ENCODE measurements at places on chromosomes 11 and 22.

- peak; percentile 23 for DNase-seq
Observed at GRCh38 chr11:10038521-10039302, 255.3 kb downstream of the SBF2 start.

DNA sequence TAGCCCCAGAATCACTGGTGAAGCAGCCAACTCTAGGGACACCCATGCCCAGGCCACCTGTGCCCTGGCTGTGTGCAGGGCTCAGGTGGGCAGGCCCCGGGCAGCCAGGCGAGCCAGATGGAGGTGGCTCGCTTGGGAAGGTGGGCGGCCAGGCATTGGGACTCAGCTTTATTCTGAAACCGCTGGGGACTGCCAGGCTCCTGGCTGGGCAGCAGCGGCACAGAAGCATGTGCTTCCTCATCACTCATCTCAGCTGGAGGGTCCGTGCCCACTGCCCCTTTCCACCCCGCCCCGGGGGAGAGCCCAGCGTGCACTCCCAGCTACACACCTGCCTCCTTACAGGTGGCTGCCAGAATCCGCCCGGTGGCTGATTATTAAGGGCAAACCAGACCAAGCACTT lies 27.1 kb upstream of the SLC22A12 start:
- no peak for DNase-seq

DNA sequence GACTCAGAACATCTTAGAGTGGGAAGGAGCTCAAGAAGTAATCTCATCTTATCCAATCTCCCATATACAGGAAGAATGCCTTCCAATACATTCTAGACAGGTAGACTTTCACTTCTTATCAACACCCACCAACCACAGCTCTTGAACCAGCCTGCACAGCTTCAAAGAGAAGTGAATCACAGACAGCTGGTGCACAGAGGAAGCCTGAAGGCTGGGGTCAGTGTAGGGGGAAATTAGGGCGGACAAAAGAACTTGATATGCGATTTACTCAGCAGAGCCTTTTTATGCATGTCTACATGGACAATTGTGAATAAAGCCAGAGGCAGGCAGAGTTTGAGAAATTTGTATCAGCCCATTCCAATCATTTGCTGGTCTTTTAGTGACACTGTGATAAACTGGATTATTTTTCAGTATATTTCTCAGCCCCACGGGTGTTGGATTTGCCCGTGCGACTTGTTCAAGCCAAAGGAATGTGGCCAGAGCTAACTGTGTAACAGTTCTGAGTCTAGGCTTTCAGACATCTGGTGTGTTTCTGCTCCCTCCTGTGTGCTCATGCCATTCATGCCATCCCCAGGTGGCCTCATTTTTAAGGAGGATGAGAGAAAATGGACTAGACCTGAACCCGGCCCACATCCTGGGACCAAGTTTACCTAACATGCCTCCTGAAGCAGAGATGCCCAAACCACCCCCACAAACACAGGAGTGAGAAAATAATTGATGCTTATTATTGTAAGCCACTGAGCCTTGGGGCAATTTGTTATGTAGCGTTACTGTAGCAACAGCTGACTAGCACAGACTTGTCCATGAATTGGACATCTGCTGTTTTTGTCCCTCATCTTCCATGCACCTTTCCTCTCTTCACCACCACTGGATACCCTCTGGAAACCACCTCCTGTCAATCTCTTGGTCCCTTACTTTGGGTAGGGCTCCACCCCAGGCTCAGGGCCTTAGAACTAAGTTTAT lies 137.5 kb upstream of the HSD17B12 start:
- no peak for DNase-seq

DNA sequence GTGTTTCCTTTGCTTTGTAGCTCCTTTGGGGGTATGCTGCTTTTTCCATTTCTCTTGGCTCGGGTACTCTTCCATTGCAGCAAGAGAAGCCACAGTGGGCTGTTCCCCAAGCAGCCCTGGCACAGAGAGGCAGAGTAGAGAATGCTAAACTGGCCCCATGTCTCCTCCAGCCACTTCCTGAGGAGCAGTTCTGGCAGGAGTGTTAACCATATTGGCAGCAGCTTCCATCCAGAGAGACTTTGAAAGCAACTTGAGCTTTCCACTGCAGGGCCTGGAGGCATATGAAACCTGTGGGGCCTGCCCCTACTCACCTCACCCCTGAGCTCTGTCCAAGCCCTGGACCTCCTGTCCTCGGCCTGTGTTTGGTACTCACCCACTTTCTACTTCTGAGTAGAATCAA lies 61.8 kb downstream of the ALX4 start:
- DNase-seq, result no peak

- DNase-seq, result peak; percentile 93
Observed at GRCh38 chr11:12017243-12017678, 8.8 kb upstream of the DKK3 start.

- no peak for DNase-seq
Observed at GRCh38 chr11:32334822-32335221, 100.5 kb downstream of the WT1 start.

DNA sequence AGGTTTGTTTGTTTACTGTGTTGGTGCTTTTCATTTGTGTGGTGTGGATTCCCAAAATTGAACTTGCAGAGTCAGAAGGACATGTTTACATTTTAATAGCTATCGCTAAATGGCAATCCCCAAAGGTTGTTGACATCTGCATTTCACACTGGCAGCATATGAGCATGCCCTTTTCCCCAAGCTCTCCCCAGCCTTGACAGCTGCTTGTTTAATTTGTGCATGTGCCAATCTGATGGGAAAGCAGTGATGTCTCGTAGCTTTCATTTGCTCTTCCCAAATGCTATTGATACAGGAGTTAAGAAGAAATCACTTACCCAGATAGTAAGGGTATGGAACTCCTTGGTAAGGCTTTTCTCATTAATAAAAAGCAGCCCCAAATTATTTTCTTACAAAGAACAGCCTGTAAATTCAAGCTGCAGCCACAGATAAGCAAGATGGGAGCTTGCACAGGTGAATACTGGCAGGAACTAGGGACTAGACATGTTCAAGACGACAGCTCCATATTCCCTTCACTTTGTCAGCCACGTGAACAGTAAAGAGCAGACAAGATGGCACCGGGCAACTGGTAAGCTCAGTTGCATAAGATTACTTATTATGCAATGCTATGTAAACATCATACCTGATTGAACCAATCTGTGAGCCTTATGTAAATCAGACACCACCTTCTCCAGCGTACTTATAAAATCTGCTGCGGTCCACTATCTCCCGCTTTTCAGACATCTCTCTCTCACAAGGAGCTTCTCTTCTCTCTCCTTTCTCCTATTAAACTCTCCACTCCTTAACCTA lies 87.4 kb downstream of the IGLL5 start:
- no peak for DNase-seq

GRCh38 chr11:117315285-117316196 lies 515 bp downstream of the BACE1 start:
- DNase-seq, result no peak

GRCh38 chr22:24244144-24244787 lies 616 bp downstream of the GGT5 start:
- DNase-seq, result peak; percentile 79

DNA sequence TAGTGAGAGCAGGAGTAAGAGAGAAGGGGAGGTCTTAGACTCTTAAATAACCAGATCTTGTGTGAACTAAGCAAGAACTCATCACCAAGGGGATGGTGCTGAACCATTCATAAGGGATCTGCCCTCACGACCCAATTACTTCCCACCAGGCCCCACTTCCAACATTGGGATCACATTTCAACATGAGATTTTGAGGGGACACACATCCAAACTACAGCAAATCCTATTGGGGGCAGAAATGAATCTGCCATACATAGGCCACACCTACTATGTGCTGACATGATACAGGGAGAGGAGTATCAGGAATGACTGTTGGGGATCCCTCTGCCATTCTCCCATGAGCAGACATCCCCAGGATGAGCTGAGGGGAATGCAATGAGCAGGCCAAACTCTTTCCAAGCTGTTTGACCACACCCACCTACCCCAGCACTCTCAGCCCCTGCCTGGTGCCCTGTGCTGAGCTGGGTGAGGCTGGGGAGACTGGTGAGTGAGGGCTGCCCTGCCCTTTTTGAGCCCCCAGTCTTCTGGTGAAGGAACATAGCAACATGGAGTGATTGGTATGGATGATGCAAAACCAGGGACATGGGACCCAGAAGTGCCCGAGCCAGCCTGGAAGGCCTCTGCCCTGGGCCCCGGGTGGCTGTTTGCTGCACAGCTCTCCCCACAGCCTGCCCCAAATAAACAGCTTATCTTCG lies 1.2 kb upstream of the GTSE1 start:
- no peak for DNase-seq

GRCh38 chr11:130783323-130783722 lies 133.0 kb downstream of the SNX19 start:
- no peak for DNase-seq

DNA sequence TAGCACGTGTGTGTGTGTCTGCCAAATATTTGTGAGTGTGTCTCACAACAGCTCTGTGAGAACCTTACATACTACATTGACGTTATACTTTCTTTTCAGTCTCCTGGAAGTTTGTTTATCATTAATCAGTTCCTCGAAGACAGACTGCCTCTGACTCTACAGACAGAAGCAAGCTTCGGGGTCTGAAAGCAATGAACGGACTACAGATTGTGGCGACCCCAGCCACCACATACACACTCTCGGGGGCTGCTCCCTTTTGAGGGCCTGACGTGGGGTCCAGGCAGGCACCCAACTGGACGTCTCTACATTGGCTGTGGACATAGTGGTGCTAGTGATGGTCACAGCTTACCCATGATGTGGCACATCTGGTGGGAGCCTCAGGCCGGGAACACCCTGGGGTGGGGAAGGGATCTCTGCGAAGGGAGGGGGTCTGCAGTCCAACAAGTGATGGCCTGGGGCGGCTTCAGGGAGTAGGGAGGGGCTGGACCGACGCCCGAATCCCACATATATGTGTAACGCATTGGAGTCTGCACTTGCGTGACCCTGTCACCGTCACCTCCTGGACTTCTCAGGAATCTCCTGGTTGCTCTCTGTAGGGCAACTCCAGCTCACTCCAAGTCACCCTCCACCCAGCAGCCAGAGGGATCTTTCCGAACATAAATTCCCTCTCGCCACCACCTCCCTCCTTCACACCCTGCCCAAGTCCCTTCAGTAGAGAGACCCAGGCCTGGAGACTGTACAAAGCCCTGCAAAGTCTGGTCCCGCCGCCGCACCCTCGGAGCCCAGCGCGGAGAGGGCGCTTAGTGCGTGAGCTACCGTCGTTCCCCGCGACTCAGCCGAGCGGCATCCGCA lies 30.4 kb upstream of the TRIM29 start:
- DNase-seq, result no peak

DNA sequence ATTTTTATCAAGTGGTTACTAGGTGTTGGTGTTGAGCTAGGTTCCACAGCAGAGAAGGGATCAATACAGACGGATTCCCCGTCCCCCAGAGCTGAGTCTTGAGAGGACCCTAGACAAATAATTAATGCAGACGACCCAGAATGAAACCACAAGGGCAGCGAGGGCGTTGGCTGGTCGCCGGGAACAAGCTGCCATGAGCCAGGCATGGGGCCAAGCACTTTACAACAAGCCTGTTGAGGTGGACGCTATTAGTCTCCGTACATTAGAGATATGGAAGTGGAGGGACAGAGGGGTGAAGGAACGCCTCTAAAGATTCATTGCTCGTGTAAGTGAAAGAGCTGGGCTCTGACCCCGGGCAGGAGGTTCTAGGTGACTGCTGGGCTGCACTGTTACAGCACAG lies 77.1 kb upstream of the EIF3D start:
- DNase-seq, result no peak

- peak; percentile 70 for DNase-seq
Observed at GRCh38 chr11:46529095-46529905, 64.5 kb downstream of the AMBRA1 start.

- no peak for DNase-seq
Observed at GRCh38 chr22:35984183-35985175, 44.1 kb downstream of the RBFOX2 start.

- no peak for DNase-seq
Observed at GRCh38 chr11:9675691-9676090, 11.8 kb downstream of the SWAP70 start.

- no peak for DNase-seq
Observed at GRCh38 chr11:34671946-34672345, 51.1 kb downstream of the EHF start.

- DNase-seq, result no peak
Observed at GRCh38 chr11:7451520-7451919, 33.8 kb upstream of the OLFML1 start.

DNA sequence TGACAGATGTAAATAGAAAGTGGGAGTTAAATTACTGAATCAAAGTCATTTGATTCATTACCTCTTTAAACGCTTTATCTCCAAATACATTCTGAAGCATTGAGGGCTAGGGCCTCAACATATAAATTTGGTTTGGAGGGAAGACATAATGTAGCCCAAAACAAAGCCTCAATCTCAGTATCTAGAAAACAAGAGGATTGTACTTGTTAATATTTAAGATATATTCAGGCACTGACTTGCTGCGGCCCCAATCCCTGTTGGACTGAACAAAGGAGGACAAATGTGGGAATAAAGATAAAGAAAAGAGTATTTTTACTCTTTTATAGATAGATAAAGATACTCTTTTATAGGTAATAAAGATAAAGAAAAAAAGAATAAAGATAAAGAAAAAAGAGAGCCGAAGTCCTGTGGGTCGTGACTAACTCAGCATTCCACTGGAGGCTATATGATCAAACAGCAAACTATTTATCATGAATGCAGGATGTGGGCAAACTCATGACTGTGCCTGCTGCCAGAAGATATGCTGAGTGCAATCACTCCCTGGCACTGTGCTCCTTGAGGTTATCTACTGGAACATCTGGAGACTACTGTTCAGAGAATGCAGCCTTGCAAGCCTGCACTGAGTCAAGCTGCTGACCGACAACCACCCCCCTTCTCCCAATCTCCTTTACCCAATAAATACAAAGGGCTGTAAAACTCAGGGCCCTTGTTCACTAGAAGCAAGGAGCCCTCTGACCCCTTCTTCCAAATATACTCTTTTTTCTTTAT lies 6.9 kb downstream of the OR10V1 start:
- DNase-seq, result peak; percentile 84

GRCh38 chr11:117772360-117772759 lies 24.7 kb downstream of the DSCAML1 start:
- DNase-seq, result no peak

DNA sequence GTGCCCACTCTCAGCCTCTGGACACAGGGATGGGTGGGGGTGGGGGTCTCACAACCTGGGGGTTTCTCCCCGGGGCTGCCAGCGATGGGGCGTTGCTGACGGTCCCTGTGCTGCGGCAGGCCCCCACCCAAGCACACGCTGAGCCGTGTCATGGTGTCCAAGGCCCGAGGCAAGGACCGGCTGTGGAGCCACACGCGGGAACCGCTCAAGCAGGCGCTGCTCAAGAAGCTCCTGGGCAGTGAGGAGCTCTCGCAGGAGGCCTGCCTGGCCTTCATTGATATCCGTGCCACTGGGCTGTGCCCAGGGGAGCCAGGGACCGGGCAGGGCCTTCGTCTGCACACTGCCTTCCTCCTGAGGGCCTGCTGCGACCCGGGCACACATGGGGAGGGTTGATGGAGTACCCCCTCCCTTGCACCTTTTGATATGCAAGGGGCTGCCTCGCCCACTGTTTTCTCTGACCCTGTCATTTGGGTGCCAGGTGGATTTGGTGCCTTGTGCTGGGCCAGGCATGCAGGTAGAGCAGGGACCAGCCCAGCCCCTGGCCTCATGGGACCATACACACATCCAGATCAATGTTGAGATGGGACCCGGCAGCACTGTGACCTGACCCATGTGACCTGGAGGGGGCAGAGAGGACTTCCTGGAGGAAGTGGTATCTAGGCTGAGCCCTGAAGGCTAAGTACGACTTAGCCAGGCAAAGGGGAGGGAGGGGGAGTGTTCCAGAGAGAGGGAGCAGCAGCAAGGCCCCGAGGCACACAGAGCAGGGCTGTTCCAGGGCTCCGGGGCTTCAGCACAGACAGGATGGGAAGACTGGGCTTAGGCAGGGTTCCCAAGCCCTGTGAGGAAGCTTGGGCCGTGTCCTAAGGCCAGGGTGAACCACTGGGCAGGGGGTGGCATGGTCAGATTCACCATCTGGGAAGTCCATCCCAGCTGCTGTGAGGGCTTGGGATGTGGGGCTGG lies 75.2 kb downstream of the MYO7A start:
- DNase-seq, result no peak

All from cardiac fibroblast (primary cell).